Globus pallidus (tissue), 1 donor: ENCODE measurements at places on chromosomes 5 and 9.

DNA sequence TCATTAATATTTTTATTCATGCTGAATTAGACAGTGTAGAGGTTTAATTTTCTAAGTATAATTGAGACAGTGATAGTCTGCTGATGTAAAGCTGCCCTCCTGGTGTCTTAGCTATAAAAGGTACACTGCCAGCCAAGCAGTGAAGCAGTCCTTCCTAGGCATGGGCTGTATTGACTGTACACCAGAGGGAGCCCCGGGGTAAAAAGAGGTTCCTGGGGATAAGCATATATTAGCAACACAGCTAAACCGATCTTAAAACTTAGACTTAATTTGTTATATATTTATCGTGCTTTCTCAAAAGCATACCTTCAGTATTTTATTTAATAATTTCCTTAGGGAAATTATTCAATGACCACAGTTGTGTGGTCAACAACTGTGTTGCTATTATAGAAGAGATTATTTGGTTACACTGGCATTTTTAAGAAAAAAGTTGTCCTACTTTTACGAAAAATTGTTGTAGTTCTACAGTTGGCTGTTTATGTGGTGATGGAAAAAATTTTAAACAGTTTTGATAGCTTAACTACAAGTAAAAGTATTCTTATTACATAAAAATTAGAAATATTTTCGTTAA, 68.8 kb downstream of the ELL2 start:
- no peak for DNase-seq

- DNase-seq, result no peak
These were observed 148.3 kb downstream of the GAPVD1 start for GRCh38 chr9:125409637-125410521.

DNA sequence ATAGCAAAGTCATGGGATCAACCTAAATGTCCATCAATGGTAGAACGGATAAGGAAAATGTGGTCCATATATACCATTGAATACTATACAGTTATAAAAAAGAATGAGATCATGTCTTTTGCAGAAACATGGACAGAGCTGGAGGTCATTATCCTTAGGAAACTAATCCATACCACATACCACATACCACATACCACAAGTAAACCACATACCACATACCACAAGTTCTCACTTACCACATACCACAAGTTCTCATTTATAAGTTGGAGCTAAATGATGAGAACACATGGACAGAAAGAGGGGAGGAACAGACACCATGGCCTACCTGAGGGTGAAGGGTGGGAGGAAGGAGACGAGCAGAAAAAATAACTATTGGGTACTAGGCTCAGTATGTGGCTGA, 154.6 kb upstream of the GHR start:
- no peak for DNase-seq

DNA sequence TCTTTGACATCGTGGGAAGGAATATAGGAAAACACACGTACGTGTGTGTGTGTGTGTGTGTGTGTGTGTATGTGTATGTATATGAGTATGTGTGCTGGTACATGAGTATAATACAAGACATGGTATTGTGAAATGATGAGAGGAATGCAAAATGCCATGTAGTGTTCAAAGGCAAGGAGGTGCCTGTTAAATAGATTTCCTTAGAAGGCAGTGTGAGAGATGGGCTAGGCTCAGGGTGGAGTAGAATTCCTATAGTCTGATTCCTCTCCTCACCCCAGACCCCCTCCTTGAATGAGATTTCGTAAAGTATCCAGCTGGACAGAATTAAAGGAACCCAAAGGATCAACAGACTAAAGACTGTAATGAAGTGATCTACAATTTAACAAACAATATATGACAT, 11.1 kb downstream of the GPR21 start:
- no peak for DNase-seq

- no peak for DNase-seq
These were observed 119.6 kb upstream of the TLX3 start for GRCh38 chr5:171189442-171189841.

DNA sequence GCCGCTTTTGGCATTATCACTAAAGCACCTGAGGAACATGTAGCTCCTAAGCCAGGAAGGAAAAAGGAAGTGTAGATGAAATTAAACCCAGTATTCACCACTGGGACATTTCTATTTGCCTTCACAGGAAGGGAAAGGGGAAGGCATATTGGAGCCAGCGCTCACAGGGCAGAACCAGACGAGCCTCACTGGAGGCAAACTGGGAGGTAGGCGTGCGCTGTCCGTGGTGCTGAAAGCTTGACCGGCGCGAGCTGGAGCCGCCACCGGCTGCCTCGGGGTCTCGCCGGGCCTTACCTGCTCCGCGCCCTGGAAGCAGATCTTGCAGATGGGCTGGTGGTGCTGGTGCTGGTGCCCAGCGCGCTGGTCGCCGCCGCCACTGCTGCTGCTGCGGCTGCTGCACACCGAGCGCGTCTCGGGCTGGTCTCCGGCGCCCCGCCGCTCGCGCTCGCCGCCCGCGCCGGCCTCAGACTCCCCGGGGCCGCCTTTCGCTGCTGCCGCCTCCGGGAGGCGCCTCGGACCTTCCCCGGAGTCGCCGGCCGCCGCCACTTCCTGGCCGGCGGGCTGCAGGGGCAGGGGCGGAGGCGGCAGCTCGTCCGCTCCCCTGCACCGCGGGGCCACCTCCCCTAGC, 732 bp downstream of the MARCHF11 start:
- DNase-seq, result peak; percentile 31

DNA sequence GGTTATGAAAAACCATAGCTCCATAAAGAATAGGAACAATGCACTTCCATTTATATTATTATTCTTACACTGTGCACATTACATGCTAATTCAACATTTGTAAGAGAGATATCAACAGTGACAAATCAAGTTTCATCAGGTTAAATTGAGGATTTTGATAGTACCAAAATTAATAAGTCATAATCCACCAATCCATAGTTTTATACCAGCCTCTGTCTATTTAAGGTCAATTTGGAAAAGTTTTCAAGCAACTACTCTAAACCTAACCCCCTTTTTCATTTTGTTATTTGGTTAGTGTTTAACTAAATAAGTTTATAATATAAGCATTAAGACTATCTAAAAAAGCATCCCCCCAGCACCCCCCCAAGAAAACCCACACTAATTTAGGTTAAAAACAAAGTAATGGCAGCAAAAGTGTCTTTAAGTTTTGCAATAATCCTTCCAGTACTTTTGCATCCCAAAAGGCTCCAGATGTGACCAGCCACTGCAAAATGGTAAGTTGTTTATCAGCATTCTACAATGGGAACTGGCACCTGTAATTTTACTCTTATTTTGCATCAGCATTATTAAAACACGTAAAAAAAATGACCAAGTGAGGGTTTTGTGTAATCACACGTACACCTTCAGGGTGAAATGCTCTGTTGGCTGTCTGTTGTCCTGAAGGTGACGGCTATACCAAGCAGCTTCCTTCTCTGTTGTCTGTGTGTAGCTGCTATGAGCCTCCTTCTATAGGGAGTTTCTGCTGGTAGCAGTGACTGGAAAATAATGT, 36.8 kb upstream of the SSBP2 start:
- DNase-seq, result peak; percentile 70

GRCh38 chr9:81885602-81886001, 42.6 kb upstream of the SPATA31D4 start:
- DNase-seq, result peak; percentile 29

DNA sequence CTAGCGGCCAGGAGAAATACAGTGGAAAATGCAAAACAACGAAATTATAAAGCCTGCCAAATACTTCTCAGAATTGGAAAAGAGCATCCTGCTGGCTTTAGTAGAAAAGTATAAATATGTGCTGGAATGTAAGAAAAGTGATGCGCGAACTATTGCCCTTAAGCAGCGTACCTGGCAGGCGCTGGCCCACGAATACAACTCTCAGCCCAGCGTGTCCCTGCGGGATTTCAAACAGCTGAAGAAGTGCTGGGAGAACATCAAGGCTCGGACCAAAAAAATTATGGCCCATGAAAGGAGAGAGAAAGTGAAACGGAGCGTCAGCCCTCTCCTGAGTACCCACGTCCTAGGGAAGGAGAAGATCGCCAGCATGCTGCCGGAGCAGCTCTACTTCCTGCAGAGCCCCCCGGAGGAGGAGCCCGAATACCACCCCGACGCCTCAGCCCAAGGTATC, 15.0 kb downstream of the MSANTD3 start:
- no peak for DNase-seq

DNA sequence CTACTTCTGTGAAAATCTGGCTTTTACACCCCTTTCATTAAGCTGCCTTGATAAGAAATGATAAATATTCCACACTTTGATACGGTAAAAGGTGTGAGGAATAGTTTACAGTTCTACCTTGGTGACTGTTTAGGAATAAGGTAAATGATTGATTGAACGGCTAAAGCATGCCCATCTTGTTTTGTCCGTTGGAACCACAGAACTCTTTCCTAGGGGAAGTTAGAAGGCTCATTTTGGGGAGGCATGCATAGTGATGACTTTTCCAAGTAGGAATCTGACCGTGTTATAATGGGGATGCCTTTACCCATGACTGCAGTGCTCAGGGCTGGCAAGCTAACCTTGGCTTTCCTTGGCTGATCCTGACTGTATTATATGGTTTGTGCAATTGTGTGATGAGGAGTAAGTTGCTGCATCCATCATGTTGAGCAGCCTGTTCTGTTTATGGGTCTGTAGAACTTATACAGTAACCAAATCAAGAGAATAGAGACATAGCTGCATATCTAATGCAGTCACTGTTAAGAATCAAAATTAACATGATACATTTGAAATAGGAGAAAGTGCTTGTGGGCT, 24.5 kb downstream of the PCSK5 start:
- DNase-seq, result no peak

DNA sequence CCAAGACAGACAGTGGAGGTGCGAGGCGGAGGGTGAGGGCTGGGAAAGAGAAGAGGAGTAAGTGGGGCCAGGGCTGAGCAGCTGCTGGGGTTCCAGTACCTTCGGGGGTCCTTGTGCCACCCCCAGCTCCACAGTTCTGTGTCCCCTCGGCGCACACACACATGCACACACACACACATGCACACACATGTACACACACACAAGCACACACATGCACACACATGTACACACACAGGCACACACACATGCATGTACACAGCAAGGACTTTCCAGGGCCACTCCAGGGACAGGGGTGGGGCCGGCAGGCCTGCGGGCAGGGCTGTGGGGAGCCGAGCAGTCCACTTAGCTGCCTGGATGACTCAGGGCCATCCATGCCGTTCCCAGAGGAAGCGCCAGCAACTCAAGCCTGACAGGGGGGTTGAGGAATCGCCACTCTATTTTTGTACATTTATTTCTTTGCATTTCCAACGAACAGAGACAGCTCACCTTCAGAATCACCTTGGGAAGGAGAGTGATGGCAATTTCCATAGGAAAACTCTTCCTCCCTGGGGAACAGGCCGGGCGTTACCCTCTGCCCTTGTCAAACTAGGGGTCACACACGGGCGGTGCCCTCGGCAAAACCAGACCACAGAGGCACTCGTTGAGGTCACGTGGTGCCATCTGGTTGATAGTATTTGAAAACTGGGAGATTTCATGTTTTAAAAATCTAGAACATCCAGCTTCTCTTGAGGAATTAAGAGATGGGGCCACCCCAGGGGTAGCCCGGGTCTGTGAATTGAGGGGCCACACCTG, 135.7 kb downstream of the ADAMTS2 start:
- DNase-seq, result no peak

- DNase-seq, result no peak
These were observed 492.5 kb downstream of the ACTL7B start for GRCh38 chr9:108363311-108363710.

DNA sequence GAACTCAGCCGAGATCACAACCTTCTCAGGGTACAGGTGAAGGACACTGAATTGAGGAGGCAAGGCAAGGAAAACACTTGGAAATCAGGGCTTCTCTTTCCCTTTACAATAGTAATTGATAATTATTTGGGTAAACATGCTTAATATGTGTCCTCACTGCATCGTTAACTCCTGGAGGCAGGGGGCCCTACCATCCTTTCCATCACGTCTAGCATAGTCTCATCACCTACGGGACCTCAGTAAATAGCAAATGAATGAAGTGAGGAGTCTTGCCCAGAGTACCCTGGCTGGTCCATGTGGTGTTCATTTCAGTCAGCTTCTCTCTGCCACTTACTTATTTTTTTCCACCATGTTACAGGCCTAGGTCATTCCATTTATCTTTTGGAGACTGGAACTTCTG, 2.3 kb downstream of the F2RL1 start:
- no peak for DNase-seq

- no peak for DNase-seq
These were observed 396.0 kb downstream of the LRRC70 start for GRCh38 chr5:62974623-62975022.

GRCh38 chr9:15220658-15221318, 86.2 kb downstream of the TTC39B start:
- no peak for DNase-seq

GRCh38 chr5:108521011-108521700, 139.3 kb upstream of the FBXL17 start:
- no peak for DNase-seq

GRCh38 chr5:108727236-108727650, 20.5 kb upstream of the FER start:
- no peak for DNase-seq

GRCh38 chr9:23232831-23233230, 593.2 kb downstream of the ELAVL2 start:
- DNase-seq, result no peak
